ENCODE measurements at places on chromosomes 12 and 14.

- DNase-seq, result peak; percentile 84
These were observed 4.7 kb downstream of the FOS start for GRCh38 chr14:75283162-75283832.

DNA sequence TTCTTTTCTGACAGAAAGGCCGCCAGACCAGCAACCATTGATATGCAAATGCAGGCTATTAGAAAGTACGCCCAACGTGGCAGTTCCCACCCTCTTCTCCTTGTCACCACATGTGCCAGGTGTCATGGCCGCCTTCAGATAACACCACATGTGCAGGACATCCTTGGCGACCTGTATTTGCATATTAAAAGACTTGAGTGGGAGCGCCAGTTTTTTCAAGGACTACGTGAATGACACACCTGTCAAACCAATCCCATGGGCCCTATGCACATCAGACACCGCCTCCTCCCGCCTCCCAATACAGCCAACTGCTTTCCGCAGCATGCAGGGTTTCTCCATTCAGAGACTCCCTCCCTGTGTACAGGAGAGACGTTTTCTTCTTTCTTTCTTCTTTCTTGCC is 318.6 kb upstream of the FAR2 start:
- DNase-seq, result no peak

- DNase-seq, result no peak
These were observed 37.5 kb downstream of the PLCZ1 start for GRCh38 chr12:18700271-18700670.

GRCh38 chr14:61140872-61141271 is 140.3 kb downstream of the TMEM30B start:
- DNase-seq, result no peak

DNA sequence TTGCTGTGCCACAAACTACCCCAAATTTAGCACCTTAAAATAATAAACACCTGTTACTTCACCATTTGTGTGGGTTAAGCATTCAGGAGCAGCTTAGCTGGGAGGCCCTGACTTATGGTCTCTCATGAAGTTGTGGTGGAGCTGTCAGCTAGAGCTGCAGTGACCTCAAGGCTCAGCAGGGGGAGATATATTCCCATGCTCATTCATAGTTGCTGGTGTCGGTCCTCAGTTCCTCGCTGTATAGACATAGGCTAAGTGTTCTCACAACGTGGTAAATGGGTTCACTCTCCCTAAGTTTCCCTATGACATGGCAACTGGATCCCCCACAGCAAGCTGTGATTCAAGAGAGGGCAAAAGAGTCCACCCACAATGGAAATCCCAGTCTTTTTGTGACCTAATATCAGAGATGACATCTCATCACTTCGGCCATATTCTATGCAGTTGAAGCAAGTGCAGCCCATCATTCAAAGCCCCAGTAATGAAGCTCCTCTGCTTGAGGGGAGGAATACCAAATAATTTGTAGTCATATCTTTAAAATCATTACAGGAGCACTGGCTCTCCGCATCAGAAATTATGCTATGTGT is 41.1 kb downstream of the PRB3 start:
- DNase-seq, result peak; percentile 19

Data from right hindlimb (tissue), 1 donor.